ENCODE measurements at places on chromosomes 12 and 14. TPM values are rescaled to one million over a fixed set of nuclear protein-coding genes. Genes with fewer than 3 reads are reported as not detected.

GRCh38 chr12:28937196-28937595, 211.9 kb upstream of the FAR2 start:
- DNase-seq, result no peak
- no peak overlapping the region for H3K27ac ChIP-seq
- H3K4me3 ChIP-seq, result no peak overlapping the region
- no peaks in the 10 kb centered on the region for H3K36me3 ChIP-seq

GRCh38 chr12:49359671-49360070, 7.6 kb upstream of the SPATS2 start:
- no peaks in the 10 kb centered on the region for H3K36me3 ChIP-seq
- H3K27me3 ChIP-seq, result no peaks in the 10 kb centered on the region
- no peak for DNase-seq
- H3K27ac ChIP-seq, result no peak overlapping the region

DNA sequence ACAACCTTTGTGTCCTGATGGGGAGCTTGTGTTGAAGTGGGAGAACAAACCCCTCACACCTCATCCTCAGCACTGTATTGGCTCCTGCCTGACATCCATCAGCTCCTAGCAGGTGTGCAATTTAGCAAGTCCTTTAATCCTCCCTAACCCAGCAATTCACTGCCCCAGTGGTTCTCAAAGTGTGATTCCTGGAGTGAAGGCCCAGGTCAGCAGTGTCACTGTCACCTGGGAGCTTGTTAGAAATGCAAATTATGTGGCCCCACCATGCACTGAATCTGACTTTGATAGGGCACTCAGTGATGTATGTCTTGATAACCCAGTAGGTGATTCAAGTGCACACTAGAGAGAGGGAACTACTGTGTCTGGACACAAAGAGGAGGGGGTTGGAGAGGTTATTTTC, 133.6 kb downstream of the FGD4 start:
- no peak overlapping the region for H3K4me3 ChIP-seq
- H3K27me3 ChIP-seq, result no peaks in the 10 kb centered on the region
- H3K4me1 ChIP-seq, result peaks cover 49% of the 10 kb centered on the region
- H3K27ac ChIP-seq, result peak overlapping the region; percentile 78

Gene EIF2S1
- total RNA-seq, result 51.0 TPM

- DNase-seq, result no peak
- no peak overlapping the region for H3K4me3 ChIP-seq
- H3K36me3 ChIP-seq, result peaks cover 7% of the 10 kb centered on the region
- H3K27ac ChIP-seq, result no peak overlapping the region
- peaks cover 16% of the 10 kb centered on the region for H3K4me1 ChIP-seq
Measured at GRCh38 chr12:66140731-66141130, 10.2 kb upstream of the LLPH start.

GRCh38 chr14:90263748-90264449, 7.5 kb downstream of the PSMC1 start:
- no peak overlapping the region for H3K27ac ChIP-seq
- H3K27me3 ChIP-seq, result no peaks in the 10 kb centered on the region
- H3K4me3 ChIP-seq, result no peak overlapping the region
- H3K36me3 ChIP-seq, result peaks cover 87% of the 10 kb centered on the region
- no peak for DNase-seq
- no peaks in the 10 kb centered on the region for H3K4me1 ChIP-seq

DNA sequence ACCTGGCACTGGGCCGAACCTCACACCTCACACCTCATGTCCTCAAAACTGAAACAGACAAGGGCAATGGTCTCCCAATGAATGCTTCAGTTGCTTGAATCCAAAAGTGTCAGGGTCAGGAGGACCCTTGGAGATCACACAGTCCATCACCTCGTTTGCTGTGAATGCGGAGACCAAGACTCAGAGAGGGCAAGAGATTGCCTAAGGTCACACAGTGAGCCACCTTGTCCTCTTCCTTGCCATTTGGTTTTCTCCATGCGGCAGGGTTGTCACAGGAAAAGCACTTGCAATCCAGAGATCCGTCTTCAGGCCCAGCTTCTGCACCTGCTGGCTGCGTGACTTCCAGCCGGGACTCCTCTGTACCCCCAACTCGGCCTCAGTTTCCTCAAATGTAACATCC, 28.0 kb downstream of the MVK start:
- H3K4me1 ChIP-seq, result peaks cover 5% of the 10 kb centered on the region
- no peak overlapping the region for H3K4me3 ChIP-seq
- DNase-seq, result no peak
- H3K27ac ChIP-seq, result no peak overlapping the region
- H3K36me3 ChIP-seq, result peaks cover 4% of the 10 kb centered on the region

- H3K4me1 ChIP-seq, result peaks cover 68% of the 10 kb centered on the region
- H3K36me3 ChIP-seq, result no peaks in the 10 kb centered on the region
- no peak overlapping the region for H3K4me3 ChIP-seq
- no peaks in the 10 kb centered on the region for H3K27me3 ChIP-seq
Measured at GRCh38 chr14:100073576-100074430, 8.6 kb downstream of the EVL start.

DNA sequence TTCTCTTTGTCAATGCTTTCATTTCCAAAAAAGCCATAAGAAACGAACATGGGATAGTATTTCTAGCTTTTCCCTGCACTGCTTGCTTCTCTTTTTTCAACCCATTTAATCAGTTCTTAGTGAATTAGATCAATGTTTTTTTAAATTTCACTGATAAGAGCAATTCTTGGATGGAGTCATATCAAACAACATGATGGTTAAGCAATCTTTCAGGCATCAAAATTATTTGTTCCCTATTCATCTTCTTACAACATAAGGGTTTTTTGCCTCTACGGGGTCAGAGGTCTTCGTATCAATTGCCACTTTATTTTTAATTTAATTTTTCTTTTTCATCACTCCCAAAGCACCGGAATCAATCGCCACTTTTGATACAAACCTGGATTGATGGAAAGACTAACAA, 103.8 kb upstream of the RESF1 start:
- H3K27me3 ChIP-seq, result no peaks in the 10 kb centered on the region
- H3K4me3 ChIP-seq, result no peak overlapping the region
- DNase-seq, result no peak
- no peak overlapping the region for H3K27ac ChIP-seq

Gene HCAR1
- 6.3 TPM for total RNA-seq

- DNase-seq, result no peak
- peak overlapping the region; percentile 28 for H3K4me3 ChIP-seq
- no peaks in the 10 kb centered on the region for H3K27me3 ChIP-seq
- H3K27ac ChIP-seq, result no peak overlapping the region
- no peaks in the 10 kb centered on the region for H3K4me1 ChIP-seq
- no peaks in the 10 kb centered on the region for H3K36me3 ChIP-seq
Measured at GRCh38 chr14:74425525-74426201, 347 bp downstream of the SYNDIG1L start.

Gene CCDC177
- not detected for total RNA-seq

Gene LRR1
- 8.6 TPM for total RNA-seq

DNA sequence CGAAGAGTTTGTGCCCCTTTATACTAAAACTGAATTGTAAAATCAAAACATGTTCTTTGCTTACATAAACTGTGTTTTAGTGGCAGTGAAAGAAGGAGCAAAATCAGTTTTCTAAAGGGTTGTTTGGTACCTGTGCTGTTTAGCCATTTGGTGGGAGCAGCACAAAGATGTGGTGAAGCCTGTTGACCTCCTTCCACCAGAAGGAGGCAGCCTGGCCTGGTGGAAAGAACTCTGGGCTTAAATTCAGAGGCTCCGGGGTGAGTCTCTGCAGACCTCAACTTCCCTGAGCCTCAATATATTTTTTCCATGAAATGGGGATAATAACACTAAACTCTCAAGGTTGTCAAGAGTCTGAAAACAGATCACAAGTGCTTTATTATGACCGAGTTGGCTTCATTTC, 502.5 kb downstream of the VRK1 start:
- no peaks in the 10 kb centered on the region for H3K36me3 ChIP-seq
- DNase-seq, result no peak
- no peak overlapping the region for H3K4me3 ChIP-seq
- H3K27me3 ChIP-seq, result no peaks in the 10 kb centered on the region
- H3K27ac ChIP-seq, result no peak overlapping the region
- H3K4me1 ChIP-seq, result no peaks in the 10 kb centered on the region

Gene SOAT2
- total RNA-seq, result not detected

DNA sequence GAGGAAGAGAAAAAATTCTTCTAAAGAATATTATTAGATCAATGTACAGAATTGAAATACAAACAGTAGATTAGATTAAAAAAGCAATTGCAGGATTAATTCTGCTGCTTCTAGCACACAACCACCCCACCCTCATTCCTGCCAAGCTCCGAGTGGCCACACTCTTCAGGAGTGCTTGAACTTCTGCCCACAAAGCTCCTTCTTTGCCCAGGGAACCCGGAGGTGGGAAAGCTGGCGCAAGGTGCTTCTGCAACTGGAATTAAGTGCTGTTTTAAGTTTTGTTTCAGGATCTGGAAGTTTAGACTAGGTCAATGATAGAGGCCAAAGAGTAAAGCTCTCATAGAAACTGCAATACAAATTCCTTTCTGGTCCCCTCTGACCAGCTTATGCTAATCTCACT, 94.1 kb upstream of the BMP4 start:
- DNase-seq, result no peak
- H3K27me3 ChIP-seq, result no peaks in the 10 kb centered on the region
- H3K27ac ChIP-seq, result no peak overlapping the region

GRCh38 chr12:109770861-109771670, 57.4 kb downstream of the FAM222A start:
- H3K4me1 ChIP-seq, result no peaks in the 10 kb centered on the region
- no peaks in the 10 kb centered on the region for H3K27me3 ChIP-seq
- H3K27ac ChIP-seq, result no peak overlapping the region
- no peak overlapping the region for H3K4me3 ChIP-seq
- peaks cover 3% of the 10 kb centered on the region for H3K36me3 ChIP-seq
- no peak for DNase-seq

DNA sequence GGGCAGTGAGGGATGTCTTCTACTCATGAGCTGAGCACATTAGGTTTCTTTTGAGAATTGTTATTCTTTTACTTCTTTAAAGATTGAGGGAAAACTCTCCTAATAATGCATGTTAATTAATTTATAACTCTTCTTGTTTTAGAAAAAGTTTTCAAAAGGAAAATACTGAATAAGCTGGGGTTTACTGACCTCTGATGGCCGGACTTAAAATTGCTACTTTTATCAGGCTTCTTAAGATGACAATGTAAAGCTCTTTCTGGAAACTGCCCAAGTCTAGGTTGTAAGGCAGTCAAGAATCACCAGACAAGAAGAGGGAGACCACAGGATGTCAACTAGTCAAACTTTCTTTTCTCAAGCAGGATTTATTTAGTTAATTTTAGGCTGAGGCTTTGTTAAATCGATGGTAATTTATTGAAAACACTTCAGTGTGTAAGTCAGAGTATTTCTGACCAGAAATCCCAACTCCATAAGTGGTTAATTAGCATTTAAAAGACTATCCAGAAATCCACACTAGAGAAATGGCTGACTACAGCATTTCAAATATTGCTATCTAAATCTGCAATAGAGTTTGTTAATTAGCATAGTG, 82.1 kb downstream of the AVPR1A start:
- H3K27ac ChIP-seq, result no peak overlapping the region
- H3K4me3 ChIP-seq, result no peak overlapping the region
- no peaks in the 10 kb centered on the region for H3K4me1 ChIP-seq
- no peaks in the 10 kb centered on the region for H3K27me3 ChIP-seq
- DNase-seq, result no peak

DNA sequence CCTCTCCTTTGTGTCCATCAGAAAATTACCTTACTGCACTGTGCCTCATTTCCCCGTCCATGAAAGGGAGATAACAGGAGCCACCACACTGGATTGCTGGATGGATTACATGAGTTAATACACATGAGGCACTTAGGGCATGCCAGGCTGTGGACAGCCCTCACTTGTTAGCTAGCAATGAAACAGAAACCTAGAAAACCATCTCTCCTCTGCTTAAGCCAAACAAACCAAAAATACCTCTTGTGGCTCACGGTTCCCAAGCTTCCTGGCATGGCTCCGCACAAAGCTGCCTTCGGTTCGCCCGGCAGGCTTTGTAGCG, 660 bp upstream of the HCFC2 start:
- no peaks in the 10 kb centered on the region for H3K36me3 ChIP-seq
- peak overlapping the region; percentile 86 for H3K27ac ChIP-seq
- no peaks in the 10 kb centered on the region for H3K27me3 ChIP-seq
- H3K4me3 ChIP-seq, result peak overlapping the region; percentile 84
- no peak for DNase-seq
- peaks cover 19% of the 10 kb centered on the region for H3K4me1 ChIP-seq

Gene ACRBP
- 5.2 TPM for total RNA-seq

DNA sequence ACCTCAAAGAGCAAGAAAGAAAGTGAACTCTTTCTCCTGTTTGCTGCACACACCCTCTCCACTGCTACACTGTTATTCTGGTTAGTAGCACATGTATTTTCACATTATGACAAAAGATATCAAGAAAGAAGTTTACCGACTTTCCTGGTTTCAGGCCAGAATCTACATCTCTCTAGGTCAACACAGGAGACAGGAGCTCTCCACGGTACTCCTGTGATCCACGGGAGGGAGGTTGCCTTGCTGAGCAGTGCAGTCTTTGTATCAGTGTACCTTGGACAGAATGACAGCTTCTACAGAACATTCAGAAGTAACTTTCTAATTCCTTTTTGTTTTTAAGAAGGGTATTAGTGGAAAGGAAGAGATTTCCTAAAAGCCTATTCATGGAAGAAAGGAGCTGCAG, 805.6 kb downstream of the NRXN3 start:
- no peak for DNase-seq
- H3K4me3 ChIP-seq, result no peak overlapping the region
- no peak overlapping the region for H3K27ac ChIP-seq
- no peaks in the 10 kb centered on the region for H3K27me3 ChIP-seq

Gene FAM222A
- total RNA-seq, result 4.4 TPM

- H3K27ac ChIP-seq, result no peak overlapping the region
- DNase-seq, result peak; percentile 11
- no peak overlapping the region for H3K4me3 ChIP-seq
- no peaks in the 10 kb centered on the region for H3K36me3 ChIP-seq
Measured at GRCh38 chr14:99132821-99133635, 139.0 kb downstream of the BCL11B start.

DNA sequence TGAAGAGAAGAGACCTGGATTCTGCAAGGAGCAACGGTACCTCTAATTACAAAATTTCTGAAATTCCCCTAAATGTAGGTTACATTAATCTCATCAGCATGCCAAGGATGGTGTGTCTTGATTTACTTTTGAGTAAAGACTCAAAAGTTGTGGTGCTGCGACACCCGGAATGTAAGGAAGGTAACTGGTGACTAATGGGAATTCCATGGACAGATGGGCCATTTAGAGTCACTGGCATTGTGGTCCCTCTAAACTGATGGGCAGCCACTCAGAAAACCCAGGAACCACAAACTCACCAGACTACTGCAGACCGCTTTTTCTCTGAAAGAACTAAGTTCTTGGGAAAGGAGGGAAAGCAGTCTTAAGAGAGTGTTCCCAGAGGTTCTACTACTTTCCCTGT, 32.8 kb downstream of the GRIN2B start:
- no peak overlapping the region for H3K27ac ChIP-seq
- H3K4me1 ChIP-seq, result no peaks in the 10 kb centered on the region
- DNase-seq, result no peak
- no peak overlapping the region for H3K4me3 ChIP-seq

Gene IL26
- total RNA-seq, result not detected

Measured in upper lobe of left lung (tissue), 6 donors.